ENCODE measurements at places on chromosomes 1 and 21.
A peak's percentile ranks its signal among the peaks of the same experiment; 100 is the strongest.

- no peak for DNase-seq
Observed at GRCh38 chr1:187001198-187001889, 172.6 kb downstream of the PLA2G4A start.

GRCh38 chr1:17274186-17275170, 25.6 kb downstream of the PADI3 start:
- peak; percentile 11 for DNase-seq

- DNase-seq, result no peak
Observed at GRCh38 chr21:32455548-32455947, 43.0 kb downstream of the EVA1C start.

- no peak for DNase-seq
Observed at GRCh38 chr1:57206038-57206437, 217.8 kb downstream of the DAB1 start.

DNA sequence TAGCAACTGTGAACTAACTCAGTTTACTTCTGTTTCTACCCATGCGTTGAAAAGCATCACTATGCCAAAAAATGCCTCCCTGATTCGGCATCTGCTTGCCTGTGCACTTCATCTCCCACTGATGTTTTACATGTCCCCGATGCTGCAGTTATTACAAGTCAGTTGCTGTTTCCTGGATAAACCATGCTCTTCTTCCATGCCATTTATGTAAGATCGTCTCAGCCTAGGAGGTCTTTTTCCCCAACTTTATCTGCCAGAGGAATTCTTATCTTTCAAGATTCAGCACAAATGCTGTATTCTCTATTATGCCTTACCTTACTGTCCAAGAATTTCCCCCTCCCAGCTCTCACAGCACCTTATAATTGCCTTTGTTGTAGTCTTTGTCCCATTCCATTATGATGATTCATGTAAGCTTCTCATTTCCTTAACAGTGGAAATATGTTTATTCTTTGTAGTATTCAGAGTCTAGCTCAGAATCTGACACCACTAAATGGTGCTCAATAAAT, 30.0 kb downstream of the PRKACB start:
- no peak for DNase-seq

Measured in C1 segment of cervical spinal cord (tissue), 14 donors.